ENCODE measurements at places on chromosomes 5 and 9.

- no peak for DNase-seq
Observed at GRCh38 chr9:116695438-116695837, 8.3 kb downstream of the TRIM32 start.

DNA sequence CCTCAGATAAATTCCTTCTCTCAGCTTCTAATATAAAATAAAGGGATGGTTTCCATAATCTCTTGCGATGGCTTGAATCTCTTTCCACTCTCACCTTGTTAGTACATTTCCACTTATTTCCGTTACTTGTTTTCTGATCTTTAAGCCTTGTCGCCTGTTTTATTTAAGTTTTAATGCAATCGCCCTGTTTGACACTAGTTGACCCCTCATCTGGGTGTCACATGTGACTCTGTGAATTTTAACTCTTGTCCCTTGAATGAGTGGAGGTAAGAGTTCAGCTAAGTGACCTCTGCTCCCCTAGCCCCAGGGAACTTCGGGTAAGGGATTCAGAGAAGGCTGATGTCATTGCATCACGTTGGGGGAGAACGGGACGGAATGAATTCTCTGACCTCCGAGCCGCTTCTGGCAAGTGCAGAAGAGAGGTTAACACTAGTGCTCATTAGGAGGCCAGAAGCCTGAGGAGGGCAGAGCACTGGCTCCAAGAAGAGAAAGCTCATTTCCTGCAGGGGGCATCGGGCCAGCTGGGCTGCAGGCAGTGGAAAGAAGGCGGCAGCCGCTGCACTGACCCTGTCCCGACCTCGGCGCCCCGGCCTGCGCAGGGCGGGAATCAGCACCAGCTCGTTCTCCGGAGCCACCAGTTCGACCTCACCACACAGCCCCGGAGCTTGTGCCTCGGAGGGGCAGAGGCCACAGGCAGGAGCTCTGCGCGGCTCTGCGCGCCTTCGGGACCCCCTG lies 569 bp downstream of the HINT2 start:
- peak; percentile 69 for DNase-seq

GRCh38 chr5:95432779-95433178 lies 41.6 kb downstream of the FAM81B start:
- DNase-seq: no peak

DNA sequence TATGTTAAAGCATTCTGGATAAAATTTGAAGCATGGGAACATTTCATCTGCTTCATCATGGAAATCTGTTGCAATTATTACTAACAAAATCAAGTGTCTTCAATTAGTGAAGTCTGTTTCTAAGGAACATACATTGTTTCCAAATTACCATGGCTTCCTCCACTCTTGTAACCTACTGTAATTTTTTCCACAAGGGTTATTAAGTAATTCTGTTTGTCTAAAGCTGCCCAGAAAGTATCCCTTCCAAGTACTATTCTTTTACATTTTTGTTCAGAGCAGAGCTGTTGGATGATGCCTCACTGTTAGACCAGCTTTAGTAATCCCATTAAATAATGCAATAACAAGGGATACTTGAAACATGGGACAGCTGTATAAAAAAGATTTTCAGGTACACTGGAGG lies 483.5 kb upstream of the CD180 start:
- DNase-seq: no peak

DNA sequence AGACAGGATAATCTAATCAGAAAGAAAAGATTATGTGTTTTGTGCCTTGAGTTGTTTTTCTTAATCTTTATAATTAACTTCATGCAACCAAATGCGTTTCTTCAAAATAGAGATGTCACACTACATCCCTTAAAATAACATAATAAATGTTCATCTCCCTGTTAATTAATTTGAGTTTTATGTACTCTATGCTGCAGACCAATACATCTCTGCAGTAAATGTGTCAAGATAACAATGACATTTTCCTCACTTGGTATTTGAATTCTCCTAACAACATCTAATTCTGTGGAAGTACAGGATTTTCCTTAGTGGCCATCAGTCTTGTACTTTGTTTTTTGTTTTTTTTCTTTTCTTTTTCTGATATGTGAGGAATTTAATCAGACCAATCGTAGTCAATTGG lies 279.2 kb upstream of the TYRP1 start:
- DNase-seq: no peak

DNA sequence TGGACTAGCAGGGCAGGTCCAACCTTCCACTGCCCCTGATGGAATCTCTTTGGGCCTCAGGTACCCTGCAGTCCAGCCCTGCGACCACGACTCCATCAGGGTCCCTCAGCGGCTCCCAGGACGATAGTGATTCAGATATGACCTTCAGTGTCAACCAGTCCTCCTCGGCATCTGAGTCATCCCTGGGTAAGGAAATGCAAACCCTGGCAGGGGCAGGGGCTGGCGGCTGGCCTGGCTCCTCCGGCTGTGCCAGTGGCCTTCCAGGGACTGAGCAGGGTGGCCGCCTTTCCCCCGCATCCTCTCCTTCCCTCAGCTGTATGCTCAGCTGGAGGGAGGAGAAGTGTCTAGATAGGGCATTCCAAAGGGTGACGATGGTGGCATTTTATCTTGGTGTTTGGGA lies 45.0 kb downstream of the NEURL1B start:
- no peak for DNase-seq

DNA sequence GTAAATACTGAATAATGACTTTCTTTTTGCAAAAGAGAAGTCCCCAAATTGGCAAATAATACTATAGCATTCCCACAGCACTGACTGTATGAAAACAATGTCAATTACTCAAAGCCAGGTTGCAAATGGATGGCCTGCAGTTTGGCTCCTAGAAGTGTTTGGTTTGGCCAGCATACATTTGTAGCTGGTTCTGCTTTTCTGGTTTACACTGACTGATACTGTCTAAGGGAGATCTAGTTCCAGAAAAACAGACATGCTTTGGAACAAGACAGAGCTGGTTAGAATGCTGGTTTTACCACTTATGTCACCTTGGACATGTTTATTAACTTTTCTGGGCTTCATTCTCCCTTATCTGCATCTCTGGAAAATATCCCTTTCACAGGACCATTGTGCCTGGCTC lies 81.5 kb upstream of the TRPM3 start:
- DNase-seq: no peak

- DNase-seq: no peak
Observed at GRCh38 chr5:113548396-113548795, 34.9 kb downstream of the YTHDC2 start.

GRCh38 chr5:154368041-154368800 lies 77.6 kb upstream of the SAP30L start:
- DNase-seq: no peak

DNA sequence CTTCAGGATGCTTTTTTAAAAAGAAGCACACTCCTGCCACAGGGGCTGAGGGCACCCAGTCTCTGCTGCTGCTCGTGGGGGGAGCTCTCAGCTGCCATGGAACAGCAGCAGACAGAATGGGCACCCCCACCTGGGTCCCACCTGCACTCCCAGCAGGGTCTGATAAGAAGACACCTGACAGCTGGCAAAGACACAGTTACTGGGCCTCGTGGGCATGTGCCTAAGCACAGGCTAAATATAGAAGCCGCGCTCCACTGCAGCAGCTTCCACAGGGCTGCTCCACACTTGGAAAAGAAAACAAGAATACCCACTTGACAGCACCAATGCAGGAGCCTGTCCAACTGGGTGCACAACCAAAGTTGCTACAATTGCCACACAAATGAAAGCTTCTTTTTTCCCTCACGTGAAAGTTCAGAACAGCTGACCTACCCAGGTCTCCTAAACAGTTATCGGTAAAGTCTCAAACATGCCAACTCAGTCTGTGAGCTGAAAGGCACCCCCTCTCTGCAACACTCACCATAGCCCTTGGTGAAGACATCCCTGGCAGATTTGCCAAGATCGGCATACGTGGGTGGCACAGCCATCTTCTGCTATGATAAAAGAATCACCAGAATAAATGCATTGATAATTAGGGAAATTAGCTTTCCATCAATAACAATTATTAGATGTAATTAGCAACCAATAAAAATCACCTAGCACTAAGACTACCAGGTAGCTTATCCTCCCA lies 12.2 kb downstream of the VDAC1 start:
- no peak for DNase-seq

DNA sequence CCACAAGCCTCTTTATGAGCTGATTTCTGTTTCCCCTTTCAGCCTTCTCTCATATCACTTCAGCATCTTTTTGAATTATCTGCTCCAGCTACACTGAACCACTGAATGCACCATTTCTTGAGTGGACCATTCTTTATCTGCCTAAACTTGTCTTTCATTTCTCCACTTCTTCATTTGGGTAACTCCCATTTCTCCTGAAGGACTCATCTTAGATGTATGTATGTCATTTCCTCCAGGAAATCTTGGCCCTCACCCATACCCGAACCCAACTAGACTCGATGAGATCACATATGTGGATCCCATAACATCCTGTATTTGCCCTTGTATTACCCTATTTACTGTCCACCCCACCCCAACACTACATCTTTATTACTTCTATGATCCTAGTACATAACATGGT lies 249.8 kb downstream of the KIF4B start:
- no peak for DNase-seq

DNA sequence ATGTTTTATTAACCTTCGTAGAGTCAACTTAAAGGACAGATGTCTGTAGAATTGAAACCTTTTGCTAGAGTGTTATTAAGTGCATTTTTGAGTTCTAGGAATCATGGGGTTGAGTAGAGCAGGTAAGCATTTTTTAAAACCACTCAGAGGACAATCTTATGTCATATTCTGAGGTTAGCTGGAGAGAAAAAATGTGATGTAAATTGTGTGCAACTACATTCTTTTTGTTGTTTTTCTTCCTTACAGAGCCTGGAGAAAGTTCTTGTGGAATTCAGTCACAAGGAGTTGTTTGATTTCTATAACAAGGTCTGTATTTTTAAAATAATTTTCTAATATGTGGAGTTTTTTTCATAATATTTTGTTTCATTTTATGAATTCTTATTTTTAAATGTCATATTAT lies 206.4 kb downstream of the COMMD10 start:
- no peak for DNase-seq

GRCh38 chr9:3698076-3698475 lies 172.3 kb upstream of the RFX3 start:
- no peak for DNase-seq

GRCh38 chr5:41154491-41154890 lies 58.8 kb downstream of the C6 start:
- DNase-seq: no peak

- no peak for DNase-seq
Observed at GRCh38 chr9:133667759-133668450, 31.7 kb downstream of the DBH start.

- DNase-seq: no peak
Observed at GRCh38 chr5:158124606-158125316, 265.8 kb upstream of the CLINT1 start.

GRCh38 chr5:84453405-84453804 lies 68.7 kb upstream of the EDIL3 start:
- DNase-seq: no peak

GRCh38 chr5:137414112-137414755 lies 84.9 kb downstream of the SPOCK1 start:
- DNase-seq: no peak

DNA sequence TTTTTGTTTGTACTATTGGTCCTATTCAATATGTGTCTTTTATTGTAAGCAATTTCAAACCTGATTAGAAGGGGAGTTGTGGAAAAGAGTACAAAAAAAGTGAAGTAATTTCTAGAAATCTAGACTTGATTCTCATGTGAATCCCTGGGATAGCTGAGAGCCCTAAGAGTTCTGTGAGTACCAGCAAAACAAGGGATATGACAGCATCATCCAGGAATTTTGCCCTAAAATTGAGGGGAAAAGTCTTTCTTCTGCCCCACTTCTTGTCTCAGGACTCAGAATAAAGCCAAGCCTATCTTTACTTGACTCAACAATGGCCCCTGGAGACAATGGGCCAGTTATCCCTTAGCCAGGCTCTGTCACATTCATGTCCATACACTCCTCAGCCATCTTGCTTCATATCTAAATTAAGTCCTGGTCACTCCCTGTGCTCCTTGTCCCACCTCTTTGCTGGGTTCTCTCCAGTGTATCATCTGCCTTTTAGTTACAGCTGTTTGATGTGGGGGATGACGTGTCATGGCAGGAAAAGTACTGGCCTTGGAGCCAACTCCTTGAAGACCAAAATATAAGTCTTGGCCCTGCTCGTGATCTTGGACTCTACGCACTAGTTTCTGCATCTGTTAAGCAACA lies 81.2 kb downstream of the ADAMTS12 start:
- DNase-seq: no peak

DNA sequence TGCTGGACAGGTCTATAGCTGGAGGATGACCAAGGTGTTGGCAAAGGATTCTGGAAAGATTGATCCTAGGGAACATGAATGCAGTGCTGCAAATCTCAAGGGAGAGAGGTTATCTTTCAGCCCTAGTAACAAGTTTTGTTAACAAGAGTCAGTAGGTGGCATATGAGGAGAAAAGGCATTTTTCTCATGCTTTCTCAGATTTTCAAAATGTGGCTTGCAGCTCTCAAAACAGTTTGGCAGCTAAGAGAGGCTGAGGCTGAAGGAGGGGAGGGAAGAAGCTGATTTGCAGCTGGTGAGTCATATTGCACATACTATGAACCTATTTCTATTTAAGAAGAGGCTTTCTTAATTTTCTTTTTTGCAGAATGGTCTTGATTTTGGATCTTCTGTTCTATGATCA lies 64.3 kb upstream of the PCA3 start:
- DNase-seq: no peak

DNA sequence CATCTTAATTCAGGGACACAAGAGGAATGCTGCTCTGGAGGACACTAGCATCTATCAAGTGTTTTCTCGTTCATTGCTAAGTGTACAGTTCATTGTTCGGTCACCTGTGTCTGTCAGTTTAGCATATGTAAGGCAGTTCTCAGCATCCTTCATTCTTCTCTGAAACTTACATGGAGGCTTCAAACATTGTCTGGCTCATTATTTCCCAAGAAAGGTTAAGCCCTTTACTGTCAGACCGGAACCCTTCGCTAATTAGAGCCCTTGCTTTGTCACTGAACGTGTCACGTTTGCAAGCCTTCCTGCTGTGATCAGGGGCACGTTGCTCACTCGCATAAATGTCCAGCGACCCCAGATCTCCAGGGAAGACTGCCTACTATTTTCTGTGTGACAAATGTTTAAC lies 62.3 kb upstream of the RIOK2 start:
- no peak for DNase-seq

- DNase-seq: no peak
Observed at GRCh38 chr5:153212471-153212870, 278.0 kb upstream of the GRIA1 start.

DNA sequence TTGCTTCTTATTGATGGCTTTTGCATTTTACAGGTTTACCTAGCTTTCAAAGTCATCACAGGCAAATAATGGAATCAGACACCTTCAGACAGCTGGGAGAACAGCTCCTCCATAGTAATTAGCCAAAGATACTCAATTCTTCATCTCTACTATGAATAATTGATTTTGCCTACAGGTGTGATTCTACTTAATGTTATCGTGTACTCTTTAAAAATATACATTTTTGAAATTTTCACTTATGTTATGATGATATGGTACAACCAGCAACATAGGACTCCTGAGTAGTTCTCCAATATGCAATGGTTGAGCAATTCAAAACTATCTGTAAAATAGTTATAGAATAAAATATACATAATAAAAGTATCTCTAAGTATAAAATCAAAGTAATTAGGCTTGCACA lies at the start of gene TAS2R1:
Gene TAS2R1, minus strand, starts transcription at position 101 of the 400 bp plus-strand sequence. CDS start 319 bp downstream, outside the sequence.
- no peak for DNase-seq

- DNase-seq: no peak
Observed at GRCh38 chr9:105425816-105426433, 21.9 kb upstream of the FSD1L start.
